Right atrium auricular region (tissue), 2 donors: ENCODE measurements at places on chromosomes 1 and 21.

- H3K4me1 ChIP-seq: peaks cover 23% of the 10 kb centered on the region
- peak; percentile 86 for DNase-seq
Measured at GRCh38 chr21:36135391-36136102, 668 bp downstream of the CBR3 start.

DNA sequence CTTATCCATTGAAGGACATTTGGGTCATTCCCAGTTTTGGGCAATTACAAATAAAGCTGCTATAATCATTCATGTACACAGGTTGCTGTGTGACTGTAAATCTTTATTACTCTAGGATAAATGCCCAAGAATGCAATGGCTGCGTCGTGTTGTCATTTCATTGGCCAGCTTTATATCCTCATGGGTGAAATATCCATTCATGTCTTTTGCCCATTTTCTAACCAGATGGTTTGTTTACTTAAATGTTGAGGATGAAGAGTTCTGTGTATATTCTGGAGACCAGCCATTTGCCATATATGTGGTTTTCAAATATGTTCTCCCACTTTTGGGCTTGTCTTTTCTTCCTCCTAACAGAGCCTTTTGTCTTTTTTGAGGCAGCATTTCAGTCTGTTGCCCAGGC is 25.3 kb downstream of the TRIM11 start:
- DNase-seq: no peak
- no peaks in the 10 kb centered on the region for H3K4me1 ChIP-seq
- H3K27me3 ChIP-seq: no peaks in the 10 kb centered on the region
- no peak overlapping the region for H3K4me3 ChIP-seq

GRCh38 chr1:192575499-192576189 is at the start of gene RGS1:
RGS1 (plus strand) TSS chr1:192575773; CDS start chr1:192575793, 20 bp downstream.
- no peaks in the 10 kb centered on the region for H3K4me1 ChIP-seq
- H3K27ac ChIP-seq: no peak within 1 kb of the TSS
- no peak for DNase-seq
- H3K27me3 ChIP-seq: no peaks in the 10 kb centered on the region
- no peaks in the 10 kb centered on the region for H3K36me3 ChIP-seq
- H3K4me3 ChIP-seq: no peak within 1 kb of the TSS

GRCh38 chr21:31299291-31300147 is 44.5 kb downstream of the TIAM1 start:
- H3K4me1 ChIP-seq: no peaks in the 10 kb centered on the region
- no peaks in the 10 kb centered on the region for H3K36me3 ChIP-seq
- H3K27me3 ChIP-seq: no peaks in the 10 kb centered on the region
- H3K27ac ChIP-seq: no peak overlapping the region
- DNase-seq: no peak
- H3K4me3 ChIP-seq: no peak overlapping the region

- H3K4me3 ChIP-seq: no peak overlapping the region
- no peaks in the 10 kb centered on the region for H3K4me1 ChIP-seq
Measured at GRCh38 chr1:212825798-212826452, 21.5 kb downstream of the SPATA45 start.

DNA sequence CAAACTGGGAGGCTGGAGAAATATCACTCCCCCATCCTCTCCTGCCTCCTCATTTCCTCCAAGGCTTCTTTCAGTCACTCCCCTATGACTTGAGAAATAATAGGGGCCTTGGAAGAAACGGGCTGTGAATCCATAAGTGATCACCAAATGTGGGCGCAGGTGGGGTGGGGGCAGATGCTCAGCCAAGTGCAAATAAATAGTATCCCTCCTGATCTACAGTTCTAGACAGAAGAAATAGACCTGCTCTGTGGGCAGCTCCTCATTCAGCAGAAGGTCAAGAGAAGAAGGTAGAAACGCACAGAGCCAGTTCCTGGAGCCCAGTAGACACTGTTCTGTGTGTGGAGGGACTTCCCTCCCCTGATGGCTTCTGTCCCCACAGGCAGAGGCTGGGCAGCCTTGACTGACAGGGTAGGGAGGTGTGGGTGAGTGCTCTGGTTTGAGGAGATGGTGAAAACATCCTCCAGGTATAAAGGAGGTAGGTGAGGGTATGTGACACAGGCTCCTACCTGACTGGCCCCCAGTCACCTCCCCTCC is 17.1 kb downstream of the PAX7 start:
- no peak overlapping the region for H3K27ac ChIP-seq
- H3K36me3 ChIP-seq: no peaks in the 10 kb centered on the region

DNA sequence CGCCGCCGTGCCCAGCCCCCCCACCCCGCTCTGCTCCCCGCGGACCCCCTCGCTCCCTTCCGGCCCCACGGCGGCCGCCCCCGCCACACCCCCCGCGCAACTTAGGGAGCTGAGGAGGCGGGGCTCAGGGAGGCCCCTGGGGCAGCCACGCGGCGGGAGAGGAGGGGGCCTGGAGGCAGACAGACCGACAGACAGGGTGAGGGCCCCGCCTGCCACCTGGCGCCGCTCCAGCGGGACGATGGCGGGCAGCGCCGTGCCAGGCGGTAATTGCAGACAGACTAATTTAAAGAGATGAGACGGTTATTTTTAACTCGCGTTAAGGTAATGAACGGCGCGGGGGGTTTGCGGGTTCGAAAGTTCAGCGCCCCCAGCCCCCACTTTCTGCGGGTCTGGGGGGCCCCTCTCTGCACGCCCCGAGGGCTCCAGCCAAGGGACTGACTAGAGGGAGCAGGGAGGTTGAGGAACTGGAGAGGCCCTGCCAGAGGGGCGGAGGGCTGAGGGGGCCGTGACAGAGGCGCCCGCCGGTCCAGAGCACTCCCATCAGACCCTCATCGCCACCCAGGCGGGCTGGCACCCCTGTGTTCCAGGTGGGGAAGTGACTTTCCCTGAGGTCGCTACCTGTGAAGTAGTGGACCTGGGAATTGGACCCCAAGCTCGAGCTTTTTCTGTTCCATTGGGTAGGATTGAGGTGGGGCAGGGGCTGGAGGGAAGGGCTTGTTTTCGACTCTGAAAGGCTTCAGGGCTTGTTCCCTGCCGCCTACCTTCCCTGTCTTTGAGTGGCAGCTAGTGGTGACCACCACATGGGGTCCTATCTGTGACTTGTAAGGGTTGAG is 5.4 kb downstream of the FOXO6 start:
- peak overlapping the region; percentile 44 for H3K4me3 ChIP-seq
- peak overlapping the region; percentile 86 for H3K27ac ChIP-seq
- no peaks in the 10 kb centered on the region for H3K36me3 ChIP-seq
- H3K4me1 ChIP-seq: peaks cover 51% of the 10 kb centered on the region
- no peaks in the 10 kb centered on the region for H3K27me3 ChIP-seq

- H3K27ac ChIP-seq: no peak overlapping the region
- H3K4me3 ChIP-seq: no peak overlapping the region
- no peaks in the 10 kb centered on the region for H3K4me1 ChIP-seq
- H3K36me3 ChIP-seq: no peaks in the 10 kb centered on the region
- no peaks in the 10 kb centered on the region for H3K27me3 ChIP-seq
Measured at GRCh38 chr1:97123717-97124431, 402.3 kb downstream of the PTBP2 start.

DNA sequence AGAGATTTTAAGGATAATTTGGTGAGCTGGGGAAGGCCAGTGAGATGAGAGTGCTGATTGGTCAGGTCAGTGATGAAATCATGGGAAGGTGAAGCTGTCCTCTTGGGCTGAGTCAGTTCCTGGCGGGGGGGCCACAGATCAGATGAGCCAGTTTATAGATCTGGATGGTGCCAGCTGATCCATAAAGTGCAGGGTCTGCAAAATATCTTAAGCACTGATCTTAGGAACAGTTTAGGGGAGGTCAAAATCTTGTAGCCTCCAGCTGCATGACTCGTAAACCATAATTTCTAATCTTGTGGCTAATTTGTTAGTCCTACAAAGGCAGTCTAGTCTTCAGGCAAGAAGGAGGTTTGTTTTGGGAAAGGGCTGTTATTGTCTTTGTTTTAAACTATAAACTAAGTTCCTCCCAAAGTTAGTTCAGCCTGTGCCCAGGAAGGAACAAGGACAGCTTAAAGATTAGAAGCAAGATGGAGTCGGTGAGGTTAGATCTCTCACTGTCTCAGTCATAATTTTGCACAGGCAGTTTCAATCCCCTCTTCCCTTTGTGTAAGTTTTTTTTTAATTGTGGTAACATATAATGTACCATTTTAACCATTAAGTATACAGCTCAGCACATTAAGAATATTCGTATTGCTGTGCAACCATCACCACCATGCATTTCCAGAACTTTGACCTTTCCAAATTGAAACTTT is 39.4 kb downstream of the PTAFR start:
- H3K4me1 ChIP-seq: no peaks in the 10 kb centered on the region
- DNase-seq: no peak
- H3K27ac ChIP-seq: no peak overlapping the region
- H3K27me3 ChIP-seq: no peaks in the 10 kb centered on the region
- no peak overlapping the region for H3K4me3 ChIP-seq

DNA sequence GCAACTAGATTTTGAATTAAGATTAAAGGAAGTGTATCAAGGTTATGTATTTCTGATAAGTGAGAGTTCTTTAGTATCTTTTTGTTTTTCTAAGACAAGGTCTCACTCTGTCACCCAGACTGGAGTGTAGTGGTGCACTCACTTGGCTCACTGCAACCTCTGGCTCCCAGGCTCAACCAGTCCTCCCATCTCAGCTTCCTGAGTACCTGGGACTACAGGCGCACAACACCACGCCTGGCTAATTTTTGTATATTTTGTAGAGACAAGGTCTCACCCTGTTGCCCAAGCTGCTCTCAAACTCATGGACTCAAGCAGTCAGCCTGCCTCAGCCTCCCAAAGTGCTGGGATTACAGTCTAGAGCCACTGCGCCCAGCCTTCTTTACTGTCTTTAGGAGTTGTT is 33.7 kb downstream of the DHX9 start:
- no peaks in the 10 kb centered on the region for H3K4me1 ChIP-seq
- no peak overlapping the region for H3K4me3 ChIP-seq
- no peak for DNase-seq
- H3K27ac ChIP-seq: no peak overlapping the region
- H3K27me3 ChIP-seq: no peaks in the 10 kb centered on the region

DNA sequence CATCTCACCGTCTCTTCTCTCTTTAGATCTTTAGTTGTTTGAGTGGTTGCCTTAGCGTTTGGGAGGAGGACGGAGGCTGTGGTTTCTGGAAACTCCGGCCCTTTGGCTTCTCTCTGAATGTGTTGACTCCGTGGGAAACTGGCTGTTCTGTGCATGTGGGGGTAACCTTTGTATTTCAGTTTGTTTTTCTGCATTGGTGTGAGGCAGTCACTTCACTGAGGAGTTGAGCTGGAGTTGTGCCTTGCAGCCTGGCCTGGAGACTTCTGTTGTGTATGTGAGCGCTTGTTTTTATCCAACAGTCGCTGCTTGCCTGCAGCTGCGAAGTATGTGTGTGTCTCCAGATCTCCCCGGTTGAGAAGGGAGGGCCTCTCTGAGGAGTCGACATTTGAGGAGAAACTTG is 33.6 kb downstream of the CLDN14 start:
- H3K36me3 ChIP-seq: no peaks in the 10 kb centered on the region
- no peak overlapping the region for H3K27ac ChIP-seq

DNA sequence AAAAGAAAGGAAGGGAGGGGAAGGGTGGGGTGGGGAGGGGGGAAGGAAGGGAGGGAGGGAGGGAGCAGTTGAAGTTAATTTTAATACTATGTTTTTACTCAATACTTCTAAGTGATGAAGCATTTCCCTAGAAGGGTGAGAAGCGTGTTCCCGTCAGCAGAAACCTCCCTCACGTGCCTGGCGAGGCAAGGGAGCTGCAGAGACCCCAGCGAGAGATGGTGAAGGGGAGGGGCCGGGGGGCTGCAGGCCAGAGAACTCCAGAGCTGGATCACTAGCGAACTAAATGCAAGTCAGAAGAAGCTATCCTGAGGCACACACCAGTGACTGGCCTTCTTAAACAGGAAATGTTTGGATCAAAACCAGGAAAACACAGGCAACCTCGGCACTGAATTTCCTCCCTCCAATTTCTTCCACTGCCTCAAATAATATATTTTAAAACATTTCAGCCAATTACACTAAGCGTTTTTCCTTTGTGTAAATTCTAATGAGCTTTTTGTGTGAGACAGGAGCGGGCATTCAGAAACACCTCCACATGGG is 18.0 kb downstream of the WDR4 start:
- H3K27me3 ChIP-seq: no peaks in the 10 kb centered on the region
- H3K4me3 ChIP-seq: no peak overlapping the region
- DNase-seq: no peak
- H3K36me3 ChIP-seq: peaks cover 38% of the 10 kb centered on the region
- H3K27ac ChIP-seq: no peak overlapping the region

DNA sequence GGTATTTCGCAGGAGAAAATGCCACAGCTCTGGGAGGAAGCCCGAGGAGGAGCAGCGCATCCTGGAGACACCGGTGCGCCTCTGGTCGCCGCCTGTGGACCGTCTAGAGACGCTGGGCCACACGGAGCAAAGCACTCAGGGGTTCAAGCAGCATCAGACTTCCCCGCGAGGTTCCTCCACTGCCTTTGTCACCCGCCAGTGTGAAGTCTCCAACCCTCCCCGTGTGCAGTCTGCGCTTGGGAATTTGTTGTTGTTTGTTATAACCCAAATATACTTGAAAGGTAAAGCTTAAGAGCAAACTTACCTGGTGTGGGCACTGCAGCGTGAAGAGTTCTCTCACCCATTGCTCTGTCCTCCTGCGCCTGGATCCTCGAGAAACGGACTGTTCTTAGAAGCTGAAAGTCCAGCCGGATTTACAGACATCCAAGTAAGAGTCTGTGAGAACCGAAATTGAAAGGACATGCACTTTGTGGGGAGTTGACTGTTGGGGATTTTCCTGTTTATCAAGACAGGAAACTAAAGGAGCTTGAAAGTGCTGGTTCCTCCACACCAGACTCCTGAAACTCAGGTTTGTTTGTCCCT is at the start of gene GBP4:
GBP4 (minus strand) TSS at position 452 of the 582 bp plus-strand sequence; CDS start at position 344, 108 bp downstream.
- peak within 1 kb of the TSS; percentile 69 for H3K27ac ChIP-seq
- DNase-seq: peak; percentile 62
- H3K36me3 ChIP-seq: no peaks in the 10 kb centered on the region
- peak within 1 kb of the TSS; percentile 54 for H3K4me3 ChIP-seq

DNA sequence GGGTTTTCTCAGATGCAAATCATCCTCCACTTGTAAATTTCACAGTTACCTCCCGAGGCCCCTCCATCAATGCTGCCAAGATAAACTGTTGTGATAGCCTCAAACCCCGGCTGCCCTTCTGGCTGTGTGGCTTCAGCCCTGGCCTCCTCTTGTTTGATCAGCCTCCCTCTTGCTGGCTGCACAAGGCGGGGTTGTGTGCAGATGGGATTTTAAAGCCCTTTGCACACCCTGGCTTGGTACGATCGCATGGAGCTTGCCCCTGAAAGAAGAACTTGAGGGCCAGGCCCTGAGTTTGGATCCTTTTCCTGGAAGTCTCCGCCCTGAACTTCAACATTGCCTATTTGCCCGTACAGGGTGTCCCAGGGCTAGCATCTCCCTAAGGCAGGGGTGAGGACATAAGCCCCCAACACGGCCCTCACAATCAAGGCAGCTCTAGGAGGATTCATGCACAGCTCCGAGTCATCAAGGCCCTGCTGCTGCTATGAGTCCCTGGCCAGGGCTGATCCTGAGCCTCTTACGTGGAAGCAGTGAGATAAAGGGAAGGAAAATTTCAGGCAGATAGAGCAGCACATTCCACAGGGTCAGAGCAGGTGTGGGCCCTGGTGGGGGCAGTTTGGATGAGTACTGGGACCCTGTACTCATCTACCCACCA is 181.2 kb upstream of the VAMP3 start:
- no peak for DNase-seq
- no peaks in the 10 kb centered on the region for H3K4me1 ChIP-seq
- no peaks in the 10 kb centered on the region for H3K27me3 ChIP-seq
- H3K27ac ChIP-seq: no peak overlapping the region
